ENCODE measurements at places on chromosomes 4 and X. TPM values are rescaled to one million over a fixed set of nuclear protein-coding genes. Genes with fewer than 3 reads are reported as not detected.

DNA sequence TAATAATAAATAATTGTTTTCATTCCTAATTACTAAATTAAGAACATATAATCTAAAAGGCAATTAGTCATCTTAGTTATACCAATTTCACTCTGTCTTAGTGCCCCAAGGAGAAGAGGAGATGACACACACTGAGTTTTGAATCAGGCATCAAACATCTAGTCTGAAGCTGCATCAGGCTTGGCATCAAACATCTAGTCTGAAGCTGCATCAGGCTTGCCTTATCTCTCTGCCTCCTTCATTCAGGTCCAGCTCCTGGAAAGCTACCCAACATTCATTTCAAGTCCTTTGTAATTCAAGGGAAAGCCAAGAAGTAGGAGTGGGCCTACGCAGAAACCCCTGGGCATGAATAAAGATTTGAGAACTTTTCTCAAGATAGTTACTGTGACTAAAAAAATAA is 62.2 kb downstream of the SH3RF1 start:
- DNase-seq, result no peak

GRCh38 chr4:19927381-19927780 is 324.3 kb upstream of the SLIT2 start:
- DNase-seq, result no peak

Gene NPY5R
- not detected for total RNA-seq

GRCh38 chrX:27622883-27623282 is 32.7 kb downstream of the DCAF8L2 start:
- no peak for DNase-seq

DNA sequence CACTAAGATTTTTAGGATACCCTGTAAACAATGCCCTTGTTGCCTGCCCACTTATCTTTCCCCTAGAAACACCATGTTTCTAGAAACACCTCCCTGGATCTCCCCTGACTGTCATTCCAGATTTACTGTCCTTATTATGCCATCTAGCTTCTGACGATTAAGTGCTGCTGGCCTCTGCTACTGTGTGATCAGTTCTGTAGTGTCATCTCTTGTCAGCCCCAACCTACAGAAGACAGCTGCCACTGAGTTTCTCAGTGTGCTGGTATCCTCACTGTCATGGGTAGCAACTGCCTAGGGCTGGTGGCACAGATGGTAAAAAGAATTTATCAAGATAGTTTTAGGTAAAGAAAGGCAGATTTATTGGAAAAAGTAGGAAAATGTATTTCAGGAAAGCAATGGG is 68.7 kb upstream of the WWC2 start:
- no peak for DNase-seq

Gene ADRA2C
- 1.9 TPM for total RNA-seq

DNA sequence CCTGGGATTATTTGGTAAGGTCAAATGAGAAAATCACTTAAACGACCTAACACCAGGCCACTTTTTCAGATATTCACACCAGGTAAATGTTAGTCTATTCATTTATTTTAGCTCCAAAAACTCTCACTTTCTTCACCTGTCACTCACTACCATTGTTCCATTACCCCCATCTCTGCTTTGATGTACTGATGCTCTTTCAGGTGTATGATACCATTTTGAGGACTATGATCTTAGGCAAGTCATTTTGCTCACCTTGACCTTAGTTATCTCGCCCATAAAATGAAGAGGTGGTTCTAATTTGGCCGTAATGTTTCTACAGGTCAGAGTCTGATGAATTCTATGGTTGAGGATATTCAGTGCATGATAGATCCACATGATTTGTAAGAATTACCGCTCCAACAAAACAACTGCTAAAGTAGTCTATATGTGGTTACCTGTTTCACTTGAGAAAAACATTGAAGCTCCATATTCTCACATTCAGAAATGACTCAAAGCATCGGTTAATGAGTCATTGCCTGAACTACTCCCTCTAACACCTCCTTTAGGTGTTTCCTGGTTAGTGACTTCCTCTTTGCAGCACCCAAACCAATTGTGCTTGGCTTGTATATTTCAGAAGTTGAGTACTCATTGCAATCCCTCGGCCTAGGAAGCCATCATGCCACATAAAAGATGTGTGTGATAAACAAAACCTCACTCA is 4.5 kb downstream of the DTHD1 start:
- DNase-seq, result no peak

DNA sequence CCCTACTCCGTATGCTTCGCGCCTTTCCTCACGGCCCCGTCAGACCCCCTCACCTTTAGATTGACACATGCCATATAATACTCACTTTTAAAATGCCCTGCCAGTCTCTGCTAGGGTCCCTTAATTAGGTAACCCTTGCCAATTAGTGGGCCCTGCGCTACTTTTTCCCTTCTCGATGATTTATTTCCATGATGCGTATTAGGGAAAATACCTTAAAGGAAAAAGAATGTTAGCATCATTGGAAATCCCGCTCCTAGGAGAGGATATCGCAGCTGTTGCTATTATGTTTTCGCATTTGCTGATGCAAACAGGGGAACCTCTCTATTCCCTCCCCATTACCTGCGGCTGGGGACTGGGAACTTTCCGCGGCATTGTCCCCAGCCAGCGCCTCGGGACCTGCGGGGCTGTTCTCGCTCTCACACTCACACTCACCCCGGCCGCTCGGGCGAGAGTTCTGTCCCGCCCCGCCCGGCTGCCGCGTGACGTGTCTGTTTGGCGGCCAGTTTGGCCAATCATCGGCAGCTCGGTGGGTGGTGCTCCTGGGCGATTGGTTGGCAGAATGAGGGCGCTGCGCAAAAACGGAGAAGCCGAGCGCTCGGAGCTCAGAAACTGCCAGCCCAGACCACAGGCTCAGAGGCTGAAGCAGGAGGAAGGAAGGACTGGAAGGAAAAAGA is at the start of gene PCDH10:
TSS of gene PCDH10 (plus strand) at position 605 of the 674 bp plus-strand sequence. CDS start 847 bp downstream, outside the sequence.
- DNase-seq, result peak; percentile 83
